Activated CD4-positive, alpha-beta T cell treated with anti-CD3 and anti-CD28 coated beads, Interleukin-2, Interleukin-6, amounts not matched to agents 100 ng/mL and 50 ng/mL, durations not matched to agents 16 hours and 8 hours (primary cell): ENCODE measurements at places on chromosomes 3 and 15.

- DNase-seq, result no peak
Observed at GRCh38 chr15:94258246-94258645, 26.9 kb downstream of the MCTP2 start.

DNA sequence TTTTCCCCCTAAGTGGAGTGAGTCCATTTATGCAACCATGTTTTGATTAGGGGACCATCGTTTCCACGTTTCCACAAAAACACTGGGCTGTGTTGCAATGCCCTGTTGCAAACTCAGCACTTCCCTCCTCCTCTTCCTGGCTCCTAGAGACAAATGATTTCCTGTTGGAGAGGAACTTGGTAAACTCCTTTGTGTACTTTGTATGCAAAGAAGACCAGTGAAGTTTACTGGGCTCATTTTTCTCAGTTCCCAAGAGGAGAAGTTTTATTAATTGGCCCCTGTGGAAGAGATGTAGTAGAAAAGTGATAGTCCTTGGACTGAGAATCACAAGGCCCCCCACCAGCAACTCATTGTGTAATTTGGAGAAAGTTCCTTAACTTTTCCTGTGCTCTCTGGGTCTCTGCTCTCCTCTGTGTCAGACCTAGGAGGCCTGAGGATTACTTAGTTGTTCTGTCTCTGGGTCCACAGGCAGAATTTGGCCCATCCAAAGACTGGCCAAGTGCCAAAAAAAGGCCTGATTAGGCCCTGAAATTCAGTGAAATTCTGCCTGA lies 95.0 kb downstream of the ATG7 start:
- DNase-seq, result no peak

DNA sequence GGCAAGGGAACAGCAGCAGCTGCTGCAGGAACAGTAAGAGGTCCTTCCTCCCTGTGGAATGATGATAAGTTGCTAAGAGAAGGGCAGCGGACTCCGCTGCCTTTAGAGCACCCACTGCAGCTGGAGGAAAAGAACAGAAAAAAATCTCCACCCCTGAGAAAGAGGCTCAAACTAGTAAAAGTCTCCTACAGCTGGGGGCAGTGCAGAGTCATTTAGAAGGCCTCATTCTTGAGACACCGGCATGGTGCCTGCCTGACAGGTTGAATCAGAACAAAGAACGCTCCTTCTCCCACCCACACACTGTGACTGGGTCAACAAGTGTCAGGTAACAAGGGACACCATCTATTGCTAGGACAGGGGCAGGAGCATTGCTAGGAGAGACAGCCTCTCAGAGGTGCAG lies 188.4 kb downstream of the ABHD5 start:
- DNase-seq, result no peak

GRCh38 chr3:156483426-156483825 lies 71.5 kb downstream of the SSR3 start:
- DNase-seq, result peak; percentile 82

DNA sequence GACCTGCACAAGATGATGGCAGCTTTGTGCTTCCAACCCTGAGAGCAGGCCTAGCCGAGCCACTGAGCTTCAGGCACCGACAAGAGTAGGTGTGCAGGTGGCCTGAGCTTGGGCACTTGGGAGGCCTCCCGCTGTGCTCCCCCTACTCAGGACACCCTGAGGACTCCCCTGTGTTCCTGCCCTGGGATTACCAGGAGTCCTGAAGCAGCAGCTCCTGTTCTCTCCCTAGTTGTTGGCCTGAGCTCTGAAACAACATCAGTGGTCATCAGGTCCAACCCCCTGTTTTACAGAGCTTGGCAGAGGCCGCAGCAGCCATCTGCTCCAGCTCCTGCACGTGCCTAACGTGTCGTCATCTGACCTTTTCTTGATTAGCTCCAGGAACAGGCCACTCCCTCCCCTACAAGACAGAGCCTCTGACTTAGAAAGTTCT lies 8.0 kb upstream of the MESP2 start:
- no peak for DNase-seq

DNA sequence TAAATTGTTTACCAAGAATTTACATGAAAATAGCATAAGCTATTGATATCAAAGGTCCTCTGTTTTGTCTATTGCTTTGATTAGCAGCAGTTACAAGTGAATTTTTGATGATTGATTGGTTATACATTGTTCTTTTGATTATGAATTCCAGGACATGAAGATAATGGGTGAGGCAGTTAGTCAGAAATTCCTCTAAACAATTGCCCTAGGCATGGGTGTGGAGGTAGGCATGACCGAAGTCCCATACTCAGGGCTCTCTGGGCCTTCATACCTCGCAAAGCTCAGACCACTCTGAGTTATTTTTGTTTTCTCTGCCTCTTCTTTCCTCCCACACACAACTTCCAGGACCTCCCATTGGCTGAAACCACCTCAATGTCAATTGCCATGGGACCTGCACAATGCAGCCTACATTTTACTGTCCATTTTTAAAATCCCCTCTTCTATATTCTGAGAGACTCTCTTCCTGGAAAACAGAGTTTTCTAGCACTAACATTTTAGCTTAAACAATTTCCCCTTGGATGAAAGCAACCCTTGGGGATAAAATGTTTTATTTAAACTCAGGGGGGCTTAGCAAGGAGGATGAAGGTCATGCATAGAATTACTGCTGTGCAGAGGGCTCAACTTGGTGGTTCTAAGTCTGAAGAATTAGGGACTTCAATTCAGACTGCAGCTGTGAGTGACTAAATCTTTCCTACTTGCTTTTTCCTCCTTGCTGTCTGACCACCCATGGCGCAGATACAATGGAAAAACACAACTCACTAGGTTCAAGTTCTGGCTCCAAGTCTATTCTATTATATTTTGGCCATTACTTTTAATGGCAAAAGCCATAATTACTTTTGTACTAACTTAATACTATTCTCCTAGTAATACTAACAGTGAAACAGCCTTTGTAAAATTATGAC lies 594.8 kb downstream of the NTRK3 start:
- DNase-seq, result no peak

- DNase-seq, result peak; percentile 25
Observed at GRCh38 chr3:171646357-171647133, 163.7 kb downstream of the PLD1 start.

- DNase-seq, result no peak
Observed at GRCh38 chr3:38387862-38388261, 41.3 kb downstream of the XYLB start.

- no peak for DNase-seq
Observed at GRCh38 chr3:44066806-44067205, 174.9 kb upstream of the TOPAZ1 start.

DNA sequence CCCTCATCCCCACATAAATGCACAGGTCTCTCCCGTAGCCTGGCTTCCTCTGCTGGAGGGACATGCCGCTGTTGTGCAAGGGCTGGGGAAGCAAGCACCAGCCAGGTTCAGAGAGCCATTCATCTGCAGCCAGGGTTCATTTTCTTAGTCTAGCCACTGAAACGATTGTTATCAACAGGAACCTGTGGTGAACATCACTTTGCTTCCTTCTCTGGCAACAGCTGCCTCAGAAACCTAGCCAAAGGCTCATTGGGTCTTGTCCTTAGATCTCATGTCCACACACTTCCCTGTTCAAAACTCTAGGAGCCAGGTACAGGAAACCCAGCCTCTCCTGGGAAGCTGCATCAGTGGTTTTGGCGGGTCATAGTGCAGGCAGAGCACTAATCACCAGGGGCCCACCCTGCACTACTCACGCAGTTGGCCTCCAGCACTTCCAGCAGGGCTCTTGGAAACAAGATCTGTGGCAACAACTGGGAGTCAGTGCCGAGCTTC lies 47.0 kb downstream of the OXNAD1 start:
- DNase-seq, result peak; percentile 84

DNA sequence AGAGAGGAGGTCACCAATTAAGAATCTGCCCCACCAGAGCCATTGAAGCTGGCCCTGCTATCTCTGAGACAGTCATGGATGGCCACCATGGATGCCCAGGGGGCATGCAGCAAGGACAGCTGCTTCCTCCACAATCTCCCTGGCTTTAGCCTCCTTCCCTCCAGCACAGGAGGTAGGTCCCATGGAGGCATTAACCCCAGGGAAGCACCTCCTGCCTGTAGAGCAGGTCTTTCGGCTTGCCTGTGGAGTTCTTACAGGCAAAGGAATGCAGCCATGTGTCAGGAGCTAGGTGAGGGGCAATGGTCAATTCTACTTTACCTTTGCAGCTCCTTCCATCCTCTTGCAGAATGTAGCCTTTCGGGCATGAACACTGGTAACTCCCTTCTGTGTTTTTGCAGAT lies 93.8 kb downstream of the DUT start:
- no peak for DNase-seq

GRCh38 chr15:94228611-94229010 lies 2.8 kb upstream of the MCTP2 start:
- DNase-seq, result no peak

GRCh38 chr3:51946796-51947195 lies 4.6 kb downstream of the PARP3 start:
- no peak for DNase-seq

DNA sequence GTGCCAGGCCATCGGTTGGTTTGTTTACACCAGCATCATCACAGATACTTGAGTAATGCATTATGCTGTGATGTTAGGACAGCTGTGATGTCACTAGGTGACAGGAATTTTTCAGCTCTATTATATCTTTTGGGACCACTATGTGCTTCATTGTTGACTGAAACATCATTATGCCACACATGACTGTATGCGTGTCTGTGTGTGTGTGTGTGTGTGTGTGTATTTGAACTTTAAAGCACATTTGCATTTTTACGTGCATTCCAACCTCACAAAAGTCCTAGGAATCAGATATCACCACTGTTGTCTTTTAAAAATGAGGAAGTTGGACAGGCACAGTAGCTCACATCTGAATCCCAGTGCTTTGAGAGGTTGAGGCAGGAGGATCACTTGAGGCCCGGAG lies 223.0 kb downstream of the TBL1XR1 start:
- no peak for DNase-seq

DNA sequence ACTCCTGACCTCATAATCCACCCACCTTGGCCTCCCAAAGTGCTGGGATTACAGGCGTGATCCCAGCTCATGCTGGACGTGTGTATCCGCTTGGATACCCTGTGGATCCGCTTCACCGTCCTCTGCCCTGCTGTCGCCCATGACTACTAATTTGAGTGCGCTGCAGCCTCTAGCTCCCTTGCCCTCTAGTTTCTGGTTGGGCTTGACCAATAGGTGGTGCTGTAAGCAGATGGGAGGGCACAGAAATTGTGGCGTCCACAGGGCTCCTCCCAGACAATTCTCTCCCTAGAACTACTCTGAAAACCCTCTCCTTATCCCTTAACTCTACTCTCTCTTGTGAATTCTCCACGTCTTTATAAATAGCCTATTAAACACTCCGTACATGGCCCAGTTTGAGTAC lies 36.2 kb downstream of the ZPLD1 start:
- no peak for DNase-seq

- peak; percentile 47 for DNase-seq
Observed at GRCh38 chr3:25856902-25857518, 67.1 kb downstream of the OXSM start.

DNA sequence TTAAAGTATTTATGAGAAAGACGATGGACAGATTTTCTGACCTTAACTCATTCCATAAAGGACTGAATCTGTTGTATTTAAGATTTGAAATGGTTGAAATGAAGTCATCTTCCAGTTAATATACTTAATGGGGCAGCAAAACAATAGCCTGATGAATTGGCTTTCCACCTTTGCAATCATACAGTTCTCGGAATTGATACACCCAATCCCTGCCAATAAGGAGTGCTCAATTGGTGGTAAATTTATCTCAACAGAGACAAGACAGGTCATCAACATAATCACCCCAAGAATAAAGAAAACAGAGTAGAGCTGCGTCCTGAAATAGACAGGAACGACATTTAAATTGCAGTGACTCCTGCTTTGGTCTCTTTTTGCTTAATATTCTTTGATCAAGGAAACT lies 11.2 kb downstream of the ANXA2 start:
- no peak for DNase-seq

- DNase-seq, result no peak
Observed at GRCh38 chr3:124158168-124158881, 166.4 kb upstream of the ROPN1 start.

GRCh38 chr3:64244011-64244942 lies 19.0 kb upstream of the PRICKLE2 start:
- no peak for DNase-seq

DNA sequence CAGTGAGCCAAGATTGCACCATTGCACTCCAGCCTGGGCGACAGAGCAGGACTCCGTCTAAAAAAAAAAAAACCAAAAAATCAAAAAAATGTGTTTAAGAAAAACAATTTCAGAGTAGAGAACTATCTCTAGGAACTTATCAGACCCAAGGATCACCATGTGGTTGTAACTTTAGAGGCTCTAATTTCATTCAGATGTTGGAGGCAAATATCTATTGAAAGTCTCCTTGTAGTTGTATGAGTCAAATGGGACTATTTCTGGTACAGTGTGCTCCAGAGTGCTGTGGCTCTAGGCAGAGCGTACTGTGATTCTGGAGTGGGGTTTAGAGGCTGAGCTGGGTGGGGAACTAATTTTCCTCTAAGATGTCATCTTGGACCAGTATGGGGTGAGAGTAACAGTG lies 398.7 kb downstream of the SHQ1 start:
- no peak for DNase-seq

DNA sequence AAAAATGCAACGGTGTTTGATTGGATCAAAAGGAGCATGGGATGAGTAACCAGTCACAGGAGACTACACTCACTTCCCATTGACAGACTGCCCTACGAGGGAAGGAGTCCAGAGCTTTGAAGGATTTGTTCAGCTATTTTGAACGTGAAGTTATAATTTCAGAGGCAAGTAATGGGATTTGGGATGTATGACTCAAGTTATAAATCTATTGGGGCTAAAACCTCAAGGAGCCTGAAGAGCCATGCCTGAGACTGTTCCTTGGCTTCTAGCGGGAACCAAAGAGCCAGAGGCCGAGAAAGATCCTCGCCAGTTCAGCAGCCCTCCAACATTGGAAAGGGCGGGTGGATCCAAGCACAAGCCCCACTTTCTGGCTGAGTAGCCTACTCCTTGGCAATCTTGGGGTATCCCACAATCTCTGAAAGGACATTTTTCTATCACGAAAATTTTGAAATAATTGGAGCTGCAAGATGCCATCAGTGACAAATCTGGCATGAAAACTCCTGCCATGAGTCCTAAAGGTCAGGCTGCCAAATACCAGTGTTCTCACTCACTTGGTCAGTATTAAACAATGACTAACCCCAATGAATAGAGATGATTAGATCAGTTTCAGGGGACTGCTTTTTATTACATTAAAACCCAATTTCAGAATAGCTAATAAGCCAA lies 48.6 kb upstream of the SLCO2A1 start:
- DNase-seq, result no peak

- no peak for DNase-seq
Observed at GRCh38 chr3:45132568-45133211, 13.5 kb downstream of the CDCP1 start.

- DNase-seq, result no peak
Observed at GRCh38 chr15:96088650-96089049, 241.8 kb upstream of the NR2F2 start.

DNA sequence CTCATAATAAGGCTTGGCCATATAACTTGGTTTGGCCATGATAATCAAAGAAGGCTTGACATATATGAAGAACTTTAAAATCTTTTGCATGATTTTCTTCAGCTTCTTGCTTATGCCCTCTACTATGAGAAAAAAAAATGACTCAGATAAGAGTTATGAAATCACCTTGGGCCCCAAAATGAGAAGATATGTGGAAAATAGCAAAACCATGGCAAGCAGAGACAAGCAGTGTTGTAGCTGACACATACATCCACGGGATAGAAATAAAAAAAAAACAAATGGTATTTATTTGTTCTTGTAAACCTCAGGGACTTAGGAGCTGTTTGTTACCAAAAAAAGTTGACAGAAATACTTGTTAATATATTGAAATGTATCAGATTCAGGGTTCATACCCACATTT lies 614.8 kb upstream of the BCHE start:
- no peak for DNase-seq

GRCh38 chr3:89380016-89380415 lies 272.6 kb downstream of the EPHA3 start:
- DNase-seq, result no peak
